ENCODE measurements at places on chromosomes 1 and 21.

GRCh38 chr1:113958691-113959090 is 20.6 kb upstream of the OLFML3 start:
- no peak for DNase-seq

- peak; percentile 96 for DNase-seq
Observed at GRCh38 chr1:41618066-41618825, 133.8 kb upstream of the EDN2 start.

- no peak for DNase-seq
Observed at GRCh38 chr1:160781914-160782689, 13.9 kb upstream of the LY9 start.

DNA sequence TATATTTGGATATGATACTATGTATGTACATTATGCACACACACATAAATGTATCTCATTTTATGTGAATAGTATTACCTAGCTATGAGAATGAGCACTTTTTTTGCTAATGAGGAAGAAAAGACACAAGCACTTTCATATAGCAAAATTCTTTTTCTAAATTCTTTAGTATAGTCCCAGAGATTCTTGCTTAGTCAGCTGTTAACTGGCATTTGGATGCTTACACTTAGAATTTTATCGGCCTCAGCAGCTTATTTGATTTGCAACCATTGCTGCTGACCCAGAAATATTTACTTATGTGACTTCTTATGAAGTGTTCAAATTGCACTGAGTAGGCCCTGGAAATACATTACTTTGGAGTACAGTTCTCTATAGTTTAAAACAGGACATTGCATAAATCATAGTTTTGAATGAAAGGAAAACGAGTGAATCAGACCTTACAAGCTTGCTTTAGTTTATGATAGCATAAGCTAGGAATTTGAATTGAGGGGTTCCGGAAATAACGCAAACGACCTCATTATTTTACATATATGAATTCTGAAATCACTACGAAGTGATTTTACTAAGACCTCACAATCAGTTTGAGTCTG is 653.9 kb upstream of the NEGR1 start:
- no peak for DNase-seq

DNA sequence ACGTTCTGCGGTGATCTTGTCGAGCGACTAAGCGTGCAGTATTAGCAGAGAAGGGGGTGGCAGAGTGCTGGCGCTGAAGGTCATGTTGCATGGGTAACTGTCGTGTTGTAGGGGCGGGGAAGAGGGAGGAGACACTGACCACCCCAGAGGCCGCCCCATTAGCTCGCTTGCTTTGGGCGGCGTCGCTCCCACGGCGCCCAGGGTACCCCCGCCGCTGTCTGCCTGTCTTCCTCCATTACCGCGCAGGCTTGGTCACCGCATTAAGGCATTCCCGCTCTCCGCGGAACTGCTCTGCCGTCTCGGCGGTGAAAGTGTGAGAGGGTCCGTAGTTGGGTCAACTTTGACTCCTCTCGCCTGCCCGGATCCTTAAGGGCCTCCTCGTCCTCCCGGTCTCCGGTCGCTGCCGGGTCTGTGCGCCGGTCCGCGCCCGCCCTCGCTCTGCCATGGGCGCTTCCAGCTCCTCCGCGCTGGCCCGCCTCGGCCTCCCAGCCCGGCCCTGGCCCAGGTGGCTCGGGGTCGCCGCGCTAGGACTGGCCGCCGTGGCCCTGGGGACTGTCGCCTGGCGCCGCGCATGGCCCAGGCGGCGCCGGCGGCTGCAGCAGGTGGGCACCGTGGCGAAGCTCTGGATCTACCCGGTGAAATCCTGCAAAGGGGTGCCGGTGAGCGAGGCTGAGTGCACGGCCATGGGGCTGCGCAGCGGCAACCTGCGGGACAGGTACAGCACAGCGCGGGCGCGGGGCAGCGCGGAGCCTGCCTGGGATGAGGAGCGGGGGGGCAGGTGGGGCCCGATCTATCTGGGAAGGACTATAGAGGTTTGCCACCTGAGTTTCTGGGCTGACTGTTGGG is at the start of gene MTARC2:
Gene MTARC2, plus strand, starts transcription at position 234 of the 846 bp plus-strand sequence. Its CDS starts 210 bp downstream, at position 444.
- peak; percentile 88 for DNase-seq

DNA sequence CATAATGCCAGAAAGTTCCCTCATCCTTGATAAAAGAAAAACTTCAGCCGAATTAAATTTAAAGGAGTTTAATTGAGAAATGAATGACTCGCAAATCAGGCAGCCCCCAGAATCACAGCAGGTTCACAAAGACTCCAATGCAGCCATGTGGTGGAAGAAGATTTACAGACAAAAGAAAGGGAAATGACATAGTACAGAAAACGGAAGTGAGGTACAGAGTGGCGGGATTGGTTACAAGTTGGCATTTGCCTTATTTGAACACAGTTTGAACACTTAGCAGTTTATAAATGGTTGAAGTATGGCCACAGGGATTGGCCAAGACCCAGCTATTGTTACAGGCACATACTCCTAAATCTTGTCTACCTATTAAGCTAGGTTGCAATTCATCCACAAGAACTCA is 46.6 kb downstream of the HIVEP3 start:
- no peak for DNase-seq

DNA sequence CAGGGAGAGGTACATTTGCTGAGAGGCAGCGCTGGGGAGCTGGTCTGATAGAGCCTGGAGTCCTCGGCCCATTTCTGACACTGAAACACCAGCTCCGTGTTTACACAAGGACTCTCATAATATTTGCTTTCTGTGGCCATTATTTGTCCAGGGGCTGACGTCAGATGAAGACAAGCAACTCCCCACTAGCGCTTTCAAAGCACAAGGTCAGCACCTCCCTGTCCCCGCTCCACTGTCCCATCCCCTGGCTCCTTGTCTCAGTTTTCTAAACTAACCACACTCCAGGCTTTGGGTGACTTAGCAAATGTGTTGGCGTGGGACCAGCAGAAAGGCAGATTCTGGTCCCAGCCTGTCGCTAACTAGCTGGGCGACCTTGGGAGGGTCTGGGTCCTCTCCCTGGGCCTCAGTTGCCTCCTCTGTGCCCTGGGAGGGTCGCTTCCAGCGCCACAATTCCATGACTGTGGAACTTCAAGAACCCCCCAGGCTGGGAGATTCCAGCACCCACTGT is 37.4 kb upstream of the ZBTB40 start:
- no peak for DNase-seq

GRCh38 chr21:39444421-39445180 is 977 bp downstream of the LCA5L start:
- no peak for DNase-seq

- no peak for DNase-seq
Observed at GRCh38 chr21:41973427-41973831, 19.6 kb upstream of the C2CD2 start.

- no peak for DNase-seq
Observed at GRCh38 chr1:211828584-211829342, 1.8 kb downstream of the LPGAT1 start.

GRCh38 chr1:219160967-219161366 is 12.7 kb upstream of the LYPLAL1 start:
- DNase-seq = peak; percentile 12

GRCh38 chr1:63615768-63616420 is 22.7 kb downstream of the PGM1 start:
- no peak for DNase-seq

GRCh38 chr21:31136891-31137290 is 98.6 kb upstream of the KRTAP19-8 start:
- DNase-seq = peak; percentile 31

DNA sequence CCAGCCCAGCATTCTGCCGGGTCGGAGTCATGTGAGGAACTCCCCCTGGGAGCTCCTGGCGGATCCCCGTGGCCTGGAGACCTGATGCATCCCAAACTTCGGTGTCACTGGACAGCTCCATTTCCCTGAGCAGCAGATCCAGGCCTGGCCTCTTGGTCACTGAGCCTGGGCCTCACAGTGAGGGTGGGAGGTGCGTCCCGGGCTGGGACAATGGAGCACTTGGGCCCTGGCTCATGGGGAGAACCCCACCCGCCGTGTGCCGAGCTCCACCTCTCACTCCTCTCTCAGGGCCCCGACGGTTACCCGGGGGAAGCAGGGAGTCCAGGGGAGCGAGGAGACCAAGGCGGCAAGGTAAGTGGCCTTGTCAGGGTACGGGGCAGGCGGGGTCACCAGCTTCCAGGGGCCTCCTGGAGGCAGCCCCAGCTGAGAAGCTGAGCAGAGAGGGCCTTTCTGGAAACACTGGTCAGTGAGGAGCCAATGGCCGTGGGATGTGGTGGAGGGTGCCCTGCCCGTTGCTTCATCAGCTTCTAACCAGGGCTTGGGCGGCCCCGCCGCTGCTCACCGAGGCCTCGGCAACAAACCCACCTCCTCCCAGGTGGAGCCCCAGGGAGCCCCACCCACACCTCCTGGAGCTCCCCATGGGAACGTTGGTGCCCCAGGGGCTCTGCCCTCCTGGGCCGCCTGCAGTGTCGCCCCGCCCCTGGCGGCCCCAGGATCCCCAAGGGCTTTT is 19.8 kb downstream of the COL6A2 start:
- DNase-seq = peak; percentile 47

GRCh38 chr21:42093186-42093585 is 22.1 kb downstream of the UMODL1 start:
- DNase-seq = no peak

DNA sequence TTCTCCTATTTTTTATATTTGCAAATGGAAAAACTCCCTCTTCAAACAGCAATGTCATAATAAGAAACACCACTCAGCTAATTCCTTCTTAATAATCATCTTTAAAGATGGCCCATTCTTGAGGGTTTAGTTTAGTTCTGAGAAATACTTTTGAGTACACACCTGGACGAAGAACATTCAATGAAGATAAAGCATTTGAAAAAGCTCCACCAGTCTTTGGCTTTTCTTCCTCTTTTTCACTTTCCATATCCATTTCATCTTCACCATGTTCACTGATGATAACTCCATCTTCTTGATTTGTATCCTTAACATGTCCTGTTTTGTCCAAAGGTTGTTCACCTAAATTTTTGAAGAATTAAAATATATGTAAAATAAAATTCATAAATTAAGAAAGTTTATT is 7.4 kb downstream of the PAXBP1 start:
- no peak for DNase-seq

DNA sequence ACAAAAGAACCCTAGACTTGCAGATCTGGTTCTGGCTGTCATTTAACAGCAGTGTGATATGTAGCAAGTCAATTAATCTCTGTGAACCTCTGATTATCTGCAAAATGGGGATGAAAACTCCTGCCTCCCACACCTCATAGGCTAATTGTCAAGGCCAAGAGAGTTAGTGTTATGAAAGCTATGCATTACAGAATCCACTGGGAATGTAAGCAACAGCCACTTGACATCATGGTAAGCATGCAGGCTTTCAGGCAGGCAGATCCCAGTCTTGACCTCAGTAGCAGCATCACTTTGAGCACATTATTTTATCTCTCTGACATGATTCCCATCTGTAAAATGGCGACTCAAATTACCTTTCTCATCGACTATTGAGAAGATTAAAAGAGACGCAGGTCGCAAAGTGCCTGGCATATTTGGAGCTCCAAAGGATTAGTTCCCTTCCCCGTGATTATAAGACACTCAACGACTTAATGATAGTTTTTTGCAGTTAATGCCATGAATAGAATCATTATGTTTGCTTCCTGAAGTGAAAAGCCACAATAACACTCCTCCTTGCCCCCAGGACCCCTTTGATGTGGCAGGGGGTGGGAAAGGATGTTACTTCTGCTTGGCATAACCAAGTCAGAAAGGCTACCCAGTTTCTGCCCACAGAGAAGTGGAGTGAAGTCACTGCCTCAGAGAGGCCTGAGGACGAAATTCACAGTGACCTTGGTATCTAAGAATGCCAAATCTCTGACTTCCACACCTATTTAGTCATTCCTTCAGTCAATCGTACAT is 273.0 kb upstream of the NFIA start:
- no peak for DNase-seq

DNA sequence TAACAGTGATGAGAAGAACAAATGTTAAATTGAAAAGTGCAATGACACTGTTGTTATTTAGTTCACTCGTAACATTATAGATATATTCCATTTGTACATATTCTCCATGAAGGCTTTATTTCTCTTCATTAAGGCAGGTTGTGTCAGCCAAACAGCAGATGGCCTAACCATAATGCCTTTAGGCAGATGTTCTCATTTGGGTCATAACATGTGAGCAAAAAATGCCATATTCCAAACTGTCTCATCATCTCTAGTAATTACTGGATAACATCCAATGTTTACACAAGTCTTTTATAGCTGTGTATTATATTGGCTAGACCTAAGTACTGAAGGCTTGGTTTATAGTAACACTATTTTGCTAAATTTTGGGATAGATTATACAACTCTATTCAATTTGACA is 87.2 kb upstream of the CHODL start:
- no peak for DNase-seq

DNA sequence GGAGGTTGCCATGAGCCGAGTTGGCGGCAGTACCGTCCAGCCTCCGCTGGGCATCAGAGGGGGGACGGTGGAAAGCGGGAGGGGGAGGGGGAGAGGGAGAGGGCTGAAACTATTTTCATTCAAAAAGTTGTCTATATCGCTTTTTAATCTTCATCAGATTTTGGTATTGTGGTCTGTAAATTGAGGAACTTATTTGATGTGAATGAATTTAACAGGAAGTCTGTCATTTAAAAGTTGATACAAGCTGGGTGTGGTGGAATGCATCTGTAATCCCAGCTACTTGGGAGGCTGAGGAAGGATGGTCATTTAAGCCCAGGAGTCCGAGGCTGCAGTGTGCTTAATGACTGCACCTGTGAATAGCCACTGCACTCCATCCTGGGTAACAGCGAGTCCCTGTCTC is 3.0 kb upstream of the EPHX4 start:
- DNase-seq = no peak

- no peak for DNase-seq
Observed at GRCh38 chr1:214979191-214979590, 103.3 kb upstream of the KCNK2 start.

GRCh38 chr1:59104191-59104760 is 192.6 kb upstream of the FGGY start:
- DNase-seq = no peak

- no peak for DNase-seq
Observed at GRCh38 chr1:14328685-14329084, 269.8 kb upstream of the KAZN start.

- no peak for DNase-seq
Observed at GRCh38 chr21:35128536-35128935, 79.4 kb upstream of the RUNX1 start.

DNA sequence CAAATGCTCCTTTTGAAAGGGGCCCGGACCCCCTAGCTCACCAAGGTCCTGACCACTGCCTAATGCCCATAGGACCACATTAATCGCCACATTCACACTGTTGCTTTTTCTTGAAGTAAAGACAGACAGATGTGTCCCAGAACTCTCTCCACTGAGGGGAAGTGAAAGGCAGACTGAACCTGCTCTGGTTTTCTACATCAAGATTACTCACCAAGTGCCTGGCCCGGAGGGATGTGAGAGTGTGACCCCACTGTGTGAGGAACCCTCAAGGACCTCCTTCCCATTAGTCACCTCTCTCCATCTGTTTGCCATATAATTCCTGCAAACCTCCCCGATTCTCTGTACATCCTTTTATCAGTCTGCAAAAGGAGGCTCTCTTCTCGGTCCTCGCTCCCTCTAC is 381.5 kb downstream of the OMA1 start:
- DNase-seq = no peak

DNA sequence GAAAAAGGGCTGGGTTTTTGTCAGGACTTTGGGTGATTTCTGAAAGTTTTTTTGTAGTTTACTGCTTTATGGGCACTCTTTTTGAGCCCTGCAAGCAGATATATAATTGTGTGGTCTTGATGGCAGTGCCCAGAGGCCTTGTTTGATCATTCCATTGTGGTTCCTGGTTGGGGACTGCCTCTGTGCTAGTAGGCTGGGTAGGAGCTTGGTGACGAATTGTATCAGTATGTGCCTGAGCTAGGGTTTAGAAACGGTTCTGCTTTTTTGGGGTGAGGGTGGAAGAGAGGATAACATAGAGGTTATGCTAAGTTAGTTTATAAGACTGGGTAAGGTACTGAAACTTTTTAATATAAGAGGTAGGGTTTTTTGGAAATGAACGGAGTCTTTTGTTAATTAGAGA is 139.7 kb upstream of the ETV3 start:
- no peak for DNase-seq
